MG63 (cell line): ENCODE measurements at places on chromosomes 5 and 9. TPM values are rescaled to one million over a fixed set of nuclear protein-coding genes. Genes with fewer than 3 reads are reported as not detected.
A peak's percentile ranks its signal among the peaks of the same experiment; 100 is the strongest.

- DNase-seq: no peak
Observed at GRCh38 chr5:8060953-8061429, 192.0 kb downstream of the MTRR start.

- DNase-seq: no peak
Observed at GRCh38 chr9:89702401-89702800, 97.6 kb downstream of the GADD45G start.

DNA sequence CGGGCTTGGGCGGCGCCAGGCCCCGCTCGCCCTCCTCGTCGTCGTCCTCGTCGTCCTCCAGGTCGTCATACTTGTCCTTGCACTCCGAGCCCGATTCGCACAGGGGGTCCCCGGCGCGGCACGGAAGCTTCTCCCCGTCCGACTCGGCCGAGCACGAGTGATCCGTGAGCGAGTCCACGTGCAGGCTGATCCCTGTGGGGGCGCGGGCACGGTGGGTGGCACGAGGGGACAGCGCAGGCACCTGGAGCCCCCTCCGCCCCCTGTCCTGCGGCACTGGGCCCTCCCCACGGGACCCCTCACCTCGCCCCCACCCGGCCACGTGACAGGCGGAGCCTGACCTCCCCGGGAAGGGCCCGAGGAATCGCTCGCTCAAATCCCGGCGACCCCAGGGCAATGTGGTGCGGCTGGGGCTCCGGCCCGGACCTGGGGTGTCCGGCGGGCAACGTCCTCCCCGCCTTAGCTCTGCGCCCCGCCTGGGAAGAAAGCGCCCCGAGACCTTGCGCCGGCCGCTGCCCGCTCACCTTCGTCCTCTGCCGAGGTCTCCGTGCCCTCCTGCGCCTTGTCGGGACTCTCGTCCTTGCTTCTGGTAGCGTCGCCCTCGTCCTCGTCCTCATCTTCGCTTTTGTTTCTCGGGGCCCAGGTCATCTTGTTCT, 2.5 kb downstream of the IRX2 start:
- DNase-seq: no peak

GRCh38 chr9:126517833-126518356, 95.8 kb upstream of the LMX1B start:
- DNase-seq: no peak

- DNase-seq: no peak
Observed at GRCh38 chr9:132794730-132795380, 83.2 kb downstream of the AK8 start.

The CDHR2 gene
- not detected in 2 replicates for total RNA-seq

GRCh38 chr5:31630931-31631330, 8.0 kb upstream of the PDZD2 start:
- DNase-seq: no peak

DNA sequence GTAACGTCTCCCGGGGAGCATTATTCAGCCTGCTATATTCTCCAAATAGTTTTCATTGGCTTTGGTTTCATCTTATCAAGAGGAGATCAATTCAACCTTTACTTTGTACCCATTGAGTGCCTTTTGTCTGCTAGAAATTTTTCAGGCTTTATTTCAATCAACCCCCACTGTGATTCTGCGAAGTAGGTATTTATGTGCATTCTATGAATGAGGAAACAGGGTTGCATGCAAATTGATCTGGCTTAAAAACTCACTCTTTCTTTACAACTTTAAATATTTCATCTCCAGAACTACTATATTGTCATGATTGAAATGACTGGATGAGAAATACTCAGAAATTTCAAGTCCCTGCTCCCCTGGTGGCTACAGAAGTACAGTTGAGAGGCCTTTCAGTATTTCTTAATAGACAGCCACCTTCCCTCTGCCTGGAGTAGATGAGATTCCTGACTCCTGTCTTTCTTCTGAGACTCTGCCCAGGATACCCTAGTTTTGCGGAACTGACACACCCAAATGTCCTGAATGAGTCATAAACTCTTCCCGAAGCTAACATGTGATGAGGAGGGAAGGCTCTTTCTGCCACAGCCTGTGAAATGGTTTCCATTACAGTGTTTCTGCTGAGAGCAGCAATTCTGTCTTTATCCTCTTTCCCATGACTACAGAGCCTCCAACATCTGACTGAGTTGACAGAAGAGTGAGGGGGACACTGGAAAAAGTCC, 52.6 kb upstream of the TNC start:
- DNase-seq: peak; percentile 27

The SLC22A4 gene
- 0.03 and 0.35 TPM in 2 replicates for total RNA-seq

The FOXD4 gene
- not detected in 2 replicates for total RNA-seq

DNA sequence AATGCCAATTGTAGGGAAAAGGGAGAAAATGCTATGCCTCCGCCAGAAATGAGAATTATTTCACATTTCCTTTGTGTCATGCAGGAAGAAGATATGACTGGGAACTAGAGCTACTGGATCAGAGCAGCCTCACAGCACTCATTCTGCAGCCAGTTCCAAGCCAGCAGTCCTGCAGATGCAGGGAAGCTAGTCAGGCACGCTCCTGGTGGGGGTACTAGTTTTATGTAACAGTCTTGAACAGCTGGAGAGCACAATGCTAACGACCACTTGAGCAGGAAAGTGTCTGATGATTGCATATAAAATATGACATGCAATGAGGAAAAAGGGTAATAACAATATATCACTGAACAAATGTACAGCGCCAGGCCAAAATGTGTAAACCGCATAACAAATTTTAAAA, 21.7 kb downstream of the CDH10 start:
- DNase-seq: no peak

DNA sequence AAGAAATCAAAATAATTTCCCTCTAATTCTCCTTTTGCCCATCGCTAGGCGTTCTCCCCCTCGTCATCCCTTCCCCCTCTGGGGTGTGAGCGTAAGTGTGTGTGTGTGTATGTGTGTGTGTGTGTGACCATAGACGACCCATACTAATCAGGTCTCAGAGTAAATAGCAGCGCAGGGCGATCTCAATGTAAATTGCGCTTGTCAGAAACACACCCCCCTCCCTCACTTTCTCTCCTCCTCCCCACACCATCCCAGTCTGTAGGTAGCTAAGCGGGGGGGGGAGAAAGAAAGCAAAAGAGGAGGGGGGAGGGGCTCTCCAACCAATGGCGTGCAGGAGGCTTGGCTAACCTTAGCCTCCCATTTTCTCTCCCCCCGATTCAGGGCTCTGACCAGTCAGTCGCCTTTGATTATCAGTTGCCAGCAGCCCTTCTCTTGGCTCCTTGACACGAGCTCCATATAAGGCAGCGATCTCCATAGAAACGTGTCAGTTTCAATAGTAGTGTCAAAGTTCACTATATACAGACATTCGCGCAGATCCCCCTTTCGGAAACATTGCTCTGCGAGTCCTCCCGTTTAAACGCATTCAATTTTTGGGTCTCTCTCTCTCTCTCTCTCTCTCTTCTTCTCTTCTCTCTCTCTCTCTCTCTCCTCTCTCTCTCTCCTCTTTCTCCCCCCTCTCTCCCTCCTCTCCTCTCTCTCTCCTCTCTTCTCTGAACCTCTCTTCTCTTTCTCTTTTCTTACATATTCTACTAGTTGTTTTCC, at the start of gene NR2F1:
TSS of gene NR2F1 (plus strand) at position 546 of the 762 bp plus-strand sequence. CDS start 1,802 bp downstream, outside the sequence.
- DNase-seq: peak; percentile 98

GRCh38 chr9:120336021-120336752, 243.8 kb downstream of the CDK5RAP2 start:
- DNase-seq: no peak

GRCh38 chr5:178123966-178124925, 6.6 kb upstream of the RMND5B start:
- no peak for DNase-seq

DNA sequence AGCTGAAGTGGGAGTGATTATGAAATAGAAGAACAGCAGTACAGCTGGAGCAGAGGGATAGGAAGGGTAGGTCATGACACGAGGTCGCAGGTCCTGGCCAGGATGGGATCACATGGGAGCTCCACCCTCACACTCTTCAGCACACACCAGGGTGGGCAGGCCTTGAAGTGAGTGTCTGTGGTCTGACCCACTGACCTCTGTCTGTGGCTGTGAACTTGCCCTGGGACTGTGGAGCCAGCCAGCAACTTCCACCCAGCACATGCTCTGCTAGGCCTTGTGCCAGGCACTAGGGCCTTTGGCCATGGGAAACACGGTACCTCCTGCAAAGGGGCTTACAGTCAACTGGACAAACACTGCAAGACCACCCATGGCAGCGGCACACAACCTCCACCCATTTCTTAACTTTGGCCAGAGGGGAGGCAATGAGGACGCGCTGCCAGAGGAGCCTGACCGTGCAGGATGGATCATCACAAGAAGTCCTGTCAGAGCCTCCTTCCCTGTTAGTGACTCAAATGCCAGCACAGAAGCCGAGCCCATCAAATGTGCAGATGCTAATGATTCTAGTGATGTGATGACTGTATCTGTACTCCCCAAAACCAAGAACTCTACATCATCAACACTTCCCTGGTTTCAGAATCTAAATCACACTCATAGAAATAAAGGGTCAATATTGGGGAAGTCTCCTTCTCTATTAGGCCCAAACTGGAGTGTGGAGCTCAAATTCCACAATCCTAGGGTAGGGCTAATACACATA, 113.6 kb downstream of the DPYSL3 start:
- no peak for DNase-seq

DNA sequence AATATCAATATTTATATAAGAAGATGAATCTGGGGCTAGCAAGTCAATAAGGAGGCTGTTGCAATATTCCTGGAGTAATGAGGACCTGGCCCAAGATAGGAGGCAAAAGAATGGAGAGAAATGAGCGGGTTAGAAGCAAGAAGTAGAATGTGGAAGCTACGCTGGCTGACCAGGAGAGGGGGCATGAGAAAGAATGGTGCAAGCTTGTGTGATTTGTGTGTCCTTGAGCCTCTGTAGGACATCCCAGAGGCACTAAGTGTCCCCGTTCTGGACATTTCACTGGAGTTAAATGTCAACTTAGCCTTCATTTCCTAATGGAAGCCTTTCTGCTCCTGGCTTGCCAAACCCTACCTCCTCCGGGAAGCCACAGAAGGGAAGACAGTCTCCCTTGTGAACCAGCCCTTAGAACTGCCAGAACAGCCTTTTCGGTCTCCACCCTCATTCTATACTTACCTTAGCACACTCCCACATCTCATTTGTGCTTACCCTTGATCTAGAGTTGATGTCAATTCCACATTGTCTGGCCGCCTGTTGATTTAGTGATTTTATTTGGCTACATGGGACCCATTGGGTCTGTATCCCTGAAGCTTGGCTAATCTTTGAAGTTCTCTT, 6.7 kb upstream of the PDE6A start:
- DNase-seq: no peak

DNA sequence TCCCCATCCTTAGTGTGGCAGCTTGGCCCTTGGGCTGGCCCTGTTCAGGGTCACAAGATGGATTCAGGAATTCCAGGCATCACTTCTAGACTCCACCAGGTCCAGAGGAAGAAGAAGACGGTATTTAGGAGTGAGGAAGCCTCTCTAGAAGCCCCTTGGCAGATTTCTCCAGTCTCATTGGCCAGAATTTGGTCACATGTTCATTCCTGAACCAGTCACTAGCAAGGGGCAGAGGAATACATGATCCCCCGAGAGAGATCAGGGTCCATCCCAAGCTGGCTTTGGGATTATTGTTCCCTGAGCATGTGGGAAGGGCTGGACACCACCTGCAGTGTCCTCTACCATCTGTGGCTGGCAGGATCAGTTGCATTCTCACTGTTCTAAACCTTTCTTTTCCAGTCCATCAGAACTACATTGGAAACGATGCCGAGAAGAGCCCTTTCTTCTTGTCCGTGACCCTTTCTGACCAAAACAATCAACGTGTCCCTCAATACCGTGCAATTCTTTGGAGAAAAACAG, 48.5 kb downstream of the GARNL3 start:
- no peak for DNase-seq

- no peak for DNase-seq
Observed at GRCh38 chr9:83533296-83533695, 4.9 kb downstream of the FRMD3 start.

DNA sequence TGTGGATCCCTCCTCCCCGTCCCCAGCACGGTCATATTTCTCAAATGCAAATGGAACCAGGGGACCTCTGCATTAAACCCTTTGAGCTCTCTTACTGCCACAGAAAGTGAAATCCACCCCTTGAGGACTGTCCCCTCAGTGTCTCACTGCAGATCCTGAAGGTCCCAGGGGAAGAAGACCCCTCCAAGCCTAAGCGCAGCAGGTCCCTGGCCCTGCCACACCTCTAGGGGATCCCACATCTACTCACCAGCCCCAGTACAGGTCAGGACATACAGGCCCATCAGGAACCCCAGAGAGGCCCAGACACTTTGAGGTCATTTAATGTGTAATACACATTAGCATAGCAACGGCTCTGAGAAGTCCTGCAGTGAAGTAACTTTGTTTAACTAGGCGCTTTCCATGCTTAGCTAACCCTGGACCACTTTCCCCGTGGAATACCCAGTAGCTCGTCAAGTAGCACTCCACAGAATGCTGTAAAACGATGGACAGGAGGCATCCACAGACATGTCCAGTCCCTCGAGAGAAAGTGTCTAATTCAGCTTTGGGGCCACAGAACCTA, 54.7 kb upstream of the ALDH1B1 start:
- no peak for DNase-seq

The FAM240B gene
- not detected in 2 replicates for total RNA-seq

GRCh38 chr5:34622098-34622400, 34.1 kb upstream of the RAI14 start:
- no peak for DNase-seq

DNA sequence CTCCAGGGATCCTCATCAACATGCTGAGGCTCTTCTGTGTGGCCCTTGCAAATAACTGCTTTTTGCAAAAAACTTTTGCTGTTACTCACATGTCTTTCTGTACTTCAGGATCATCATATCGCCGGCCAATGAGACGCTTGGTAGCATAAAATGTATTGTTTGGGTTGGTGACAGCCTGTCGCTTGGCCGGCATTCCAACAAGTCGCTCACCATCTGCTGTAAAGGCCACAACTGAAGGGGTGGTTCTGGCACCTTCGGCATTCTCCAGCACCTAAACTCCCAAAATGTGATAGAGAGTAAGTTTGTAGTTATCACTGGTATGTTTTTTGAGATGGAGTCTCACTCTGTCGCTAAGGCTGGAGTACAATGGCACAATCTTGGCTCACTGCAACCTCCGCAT, 4.3 kb downstream of the HSPA9 start:
- DNase-seq: no peak
